ENCODE measurements at places on chromosomes 2 and 18.

- DNase-seq: no peak
Measured at GRCh38 chr2:23453836-23454460, 69.0 kb downstream of the KLHL29 start.

GRCh38 chr2:9165625-9166024 is 41.0 kb upstream of the ASAP2 start:
- DNase-seq: no peak

GRCh38 chr2:225429717-225430116 is 30.2 kb downstream of the NYAP2 start:
- DNase-seq: no peak

DNA sequence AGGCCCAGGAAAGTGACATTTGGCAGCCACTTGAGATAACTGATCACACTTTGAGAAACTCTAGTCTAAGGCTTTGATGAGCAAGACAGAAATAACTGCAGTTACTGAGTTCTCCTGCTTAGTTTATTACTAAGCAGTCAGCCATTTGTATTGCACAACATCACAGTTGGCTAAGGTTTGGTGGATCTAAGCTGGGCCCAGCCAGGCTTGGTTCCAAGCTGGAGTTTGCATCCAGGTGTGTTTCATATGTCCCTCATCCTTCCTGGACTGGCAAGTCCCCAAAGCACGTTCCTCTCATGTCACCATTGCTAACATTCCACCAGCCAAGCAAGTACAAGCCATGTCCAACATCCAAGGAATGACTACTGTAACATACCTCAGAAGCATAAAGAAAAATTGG is 71.3 kb upstream of the ZNF532 start:
- DNase-seq: peak; percentile 50

GRCh38 chr2:10985260-10985659 is 73.5 kb downstream of the KCNF1 start:
- DNase-seq: no peak

GRCh38 chr2:169828141-169828811 is 1.0 kb downstream of the UBR3 start:
- no peak for DNase-seq

- no peak for DNase-seq
Measured at GRCh38 chr18:13611142-13611600, 115.2 kb downstream of the FAM210A start.

DNA sequence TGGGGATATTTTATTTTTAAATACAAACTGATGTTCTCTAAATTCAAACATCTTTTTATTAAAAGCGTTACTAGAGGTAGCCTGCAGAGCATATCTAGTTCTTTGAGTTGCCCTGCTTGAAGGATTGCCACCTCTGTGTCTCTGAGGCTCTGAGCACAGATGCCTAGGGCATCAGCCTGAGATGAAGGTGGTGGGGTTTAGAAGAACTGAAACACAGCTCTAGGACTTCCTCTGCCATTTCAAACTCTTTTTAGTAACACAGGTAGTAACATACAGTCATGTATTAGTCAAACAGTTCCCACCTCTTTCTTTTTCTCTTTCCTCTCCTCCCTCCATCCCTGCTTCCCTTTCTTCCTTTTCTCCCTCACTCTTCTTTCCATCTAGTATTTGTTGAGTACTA is 57.6 kb downstream of the TTC21B start:
- DNase-seq: no peak

DNA sequence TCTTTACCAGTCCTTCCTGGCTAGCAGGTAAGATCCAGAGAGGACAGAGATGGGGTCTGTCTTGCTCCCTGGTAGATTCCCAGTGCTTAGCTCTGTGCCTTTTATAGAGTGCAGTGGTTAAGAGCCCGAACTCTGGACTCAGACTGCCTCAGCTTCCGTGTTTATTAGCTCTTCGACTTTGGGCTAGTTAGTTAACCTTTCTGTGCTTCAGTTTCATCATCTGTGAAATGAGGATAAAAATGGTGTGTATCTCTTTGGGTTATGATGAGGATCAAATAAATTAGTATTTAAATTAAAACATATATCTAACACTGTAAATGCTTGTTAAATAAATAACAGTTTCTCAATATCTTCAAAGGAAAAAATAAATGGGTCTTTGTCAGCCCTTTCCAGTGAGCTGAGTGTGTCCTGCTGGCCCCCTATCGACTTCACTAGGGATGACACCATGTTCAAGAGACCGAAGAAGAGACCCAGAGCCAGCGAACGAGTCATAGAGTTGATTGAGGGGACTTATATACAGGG is 38.2 kb downstream of the CERS6 start:
- DNase-seq: no peak

Measured in HS-5 (cell line).